ENCODE measurements at places on chromosomes 16 and 17.

DNA sequence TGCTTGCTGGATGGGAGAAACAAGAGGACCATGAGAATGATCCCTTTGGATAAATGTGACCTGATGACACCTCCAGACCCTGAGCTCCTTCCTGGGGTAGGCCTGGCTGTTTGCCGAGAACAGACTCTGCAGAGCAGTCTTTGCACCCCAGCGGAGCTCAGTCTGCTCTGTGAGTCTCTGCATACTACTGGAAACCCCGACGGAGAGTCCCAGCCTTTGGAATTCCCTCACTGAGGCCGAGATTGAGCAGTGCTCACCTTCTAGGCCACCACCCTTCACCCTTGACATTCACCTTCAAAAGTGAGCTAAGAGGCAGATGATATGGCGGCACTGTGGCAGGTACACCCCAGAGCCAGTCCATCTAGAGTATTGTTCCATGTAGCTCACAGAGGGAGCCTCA is 172.2 kb upstream of the CDH13 start:
- no peak for DNase-seq

- peak; percentile 47 for DNase-seq
Observed at GRCh38 chr17:21119247-21119918, 7.4 kb upstream of the DHRS7B start.

DNA sequence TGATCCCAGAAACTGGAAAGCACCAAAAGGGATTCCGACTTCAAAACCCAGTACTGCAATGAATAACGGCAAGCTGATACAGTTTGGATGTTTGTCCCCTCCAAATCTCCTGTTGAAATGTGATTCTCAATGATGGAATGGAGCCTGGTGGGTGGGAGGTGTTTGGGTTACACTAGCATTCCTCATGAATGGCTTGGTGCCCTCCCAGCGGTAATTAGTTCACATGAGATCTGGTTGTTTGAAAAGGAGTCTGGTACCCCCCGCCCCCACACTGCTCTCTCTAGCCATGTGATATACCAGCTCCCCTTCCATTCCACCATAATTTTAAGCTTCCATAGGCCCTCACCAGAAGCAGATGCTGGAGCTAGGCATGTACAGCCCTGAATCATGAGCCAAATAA is 40.1 kb downstream of the RANBP10 start:
- DNase-seq = no peak

DNA sequence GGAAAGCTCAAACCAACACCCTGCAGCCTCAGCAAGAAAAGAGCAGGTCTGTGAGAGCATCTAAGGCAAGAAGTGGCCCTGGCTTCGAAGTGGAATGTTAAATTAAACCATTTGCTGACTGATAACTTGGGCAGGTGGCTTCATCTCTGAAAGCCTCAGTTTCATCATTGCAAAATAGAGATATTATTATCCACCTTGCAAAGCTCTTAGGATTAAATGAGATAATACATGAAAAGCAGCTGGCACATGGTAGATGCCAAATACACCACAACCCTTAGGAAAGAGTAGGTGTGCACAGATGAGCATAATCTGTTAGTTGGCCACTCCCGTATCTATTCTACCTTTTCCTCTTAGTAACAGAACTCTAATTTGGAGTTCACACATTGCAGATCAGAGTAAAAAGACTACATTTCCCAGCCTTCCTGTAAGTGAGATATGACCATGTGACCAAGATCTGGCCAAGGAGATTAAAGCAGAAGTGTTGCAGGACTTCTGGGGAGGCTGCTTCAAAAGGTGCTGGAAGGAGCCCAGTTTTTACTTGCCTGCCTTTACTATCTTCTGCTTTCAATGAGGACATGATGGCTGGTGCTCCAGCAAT is 288.7 kb downstream of the SOX9 start:
- no peak for DNase-seq

DNA sequence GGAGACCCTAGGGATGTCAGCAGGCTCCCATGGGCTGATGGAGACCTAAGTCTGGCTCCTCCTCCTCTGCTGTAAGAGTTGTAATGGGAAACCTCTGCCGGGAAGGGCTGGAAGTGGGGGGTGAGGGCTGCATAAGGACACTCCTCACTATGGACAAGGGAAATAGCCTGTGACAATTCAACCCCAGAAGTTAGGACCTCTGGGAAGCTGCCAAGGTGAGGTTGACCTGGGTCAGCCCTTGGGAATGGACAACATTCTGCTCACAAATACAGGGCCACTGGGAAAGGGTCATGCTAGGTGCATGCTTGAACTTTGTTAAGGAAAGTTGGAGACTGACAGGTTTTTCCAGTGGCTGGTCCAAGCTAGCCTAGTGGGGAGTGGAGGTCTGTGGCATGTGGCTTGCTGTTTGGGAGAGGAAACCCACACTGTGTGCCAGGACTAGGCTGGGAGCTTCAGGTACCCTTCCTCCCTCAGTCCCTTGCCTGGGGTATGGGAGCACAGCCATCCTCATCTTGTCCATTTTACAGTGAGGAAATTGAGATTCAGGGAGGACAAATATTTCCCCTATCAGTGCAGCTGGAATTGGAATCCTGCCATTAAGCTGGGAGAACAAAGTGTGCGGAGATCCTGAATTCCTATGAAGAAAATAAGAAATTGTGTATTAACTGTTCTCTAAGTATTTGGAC is 190.4 kb downstream of the SALL1 start:
- no peak for DNase-seq
